Lower lobe of right lung (tissue), 2 donors: ENCODE measurements at places on chromosomes 12 and 14. TPM values are rescaled to one million over a fixed set of nuclear protein-coding genes. Genes with fewer than 3 reads are reported as not detected.

Gene TMPRSS12
- not detected for total RNA-seq

DNA sequence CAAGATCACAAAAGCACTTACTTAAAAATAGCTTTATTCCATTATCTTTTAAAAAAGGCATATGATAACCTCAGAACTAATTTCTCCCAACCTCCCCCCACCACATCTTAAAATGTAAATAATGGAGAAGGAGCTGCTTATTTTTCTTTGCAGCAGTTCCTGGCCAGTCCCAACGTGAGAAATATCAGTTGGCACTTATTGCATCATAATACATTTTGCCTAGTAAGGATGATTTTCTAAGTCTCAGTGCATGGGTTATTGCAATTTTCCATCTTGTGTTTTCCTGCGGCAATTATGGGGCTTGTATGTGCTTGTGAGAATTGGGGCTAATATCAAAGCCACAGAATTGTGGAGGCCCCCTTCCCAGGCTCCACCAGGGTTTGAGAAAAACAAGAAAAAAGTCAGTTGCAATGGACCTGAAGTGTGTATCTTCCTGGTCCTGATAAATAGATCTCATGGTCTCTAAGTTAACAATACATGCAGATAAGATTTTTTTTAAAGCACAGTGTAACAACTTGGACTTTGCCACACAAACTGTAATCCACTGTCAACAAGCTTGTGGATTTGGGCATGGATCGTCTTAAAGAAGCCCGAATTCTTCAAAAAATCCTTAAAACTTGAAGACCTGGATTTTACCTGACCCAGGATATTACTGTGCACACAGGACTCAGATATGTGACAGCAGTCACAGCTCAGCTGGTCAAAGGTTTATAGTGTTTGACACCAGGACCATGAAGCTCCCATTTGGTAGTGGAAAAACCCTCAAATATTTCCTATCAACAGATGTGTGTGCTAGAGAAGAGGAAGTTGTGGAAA is 2.8 kb upstream of the WSB2 start:
- H3K27me3 ChIP-seq, result no peaks in the 10 kb centered on the region
- H3K36me3 ChIP-seq, result no peaks in the 10 kb centered on the region
- H3K4me3 ChIP-seq, result no peak overlapping the region
- peaks cover 42% of the 10 kb centered on the region for H3K4me1 ChIP-seq

DNA sequence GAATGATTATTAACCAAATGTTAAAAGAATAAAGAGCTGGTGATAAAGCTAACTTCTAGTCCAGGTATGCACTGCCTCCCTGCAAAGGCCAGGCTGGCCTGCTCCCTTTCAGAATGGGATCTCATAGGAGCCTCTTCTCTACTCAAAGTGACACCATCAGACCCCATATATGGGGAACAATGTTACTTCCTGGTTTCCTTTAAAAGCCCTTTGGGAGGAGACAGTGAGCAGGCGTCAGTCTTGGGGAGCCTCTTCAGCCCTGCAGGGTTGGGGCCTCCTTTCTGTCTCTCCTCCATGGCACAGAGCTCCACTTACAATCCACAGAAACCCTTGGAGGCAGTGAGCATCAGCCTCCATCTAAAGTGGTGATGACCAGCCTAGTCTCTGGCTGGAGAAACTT is 17.3 kb upstream of the GPRC5A start:
- DNase-seq, result no peak
- no peak overlapping the region for H3K27ac ChIP-seq
- no peaks in the 10 kb centered on the region for H3K4me1 ChIP-seq
- H3K27me3 ChIP-seq, result no peaks in the 10 kb centered on the region
- H3K36me3 ChIP-seq, result no peaks in the 10 kb centered on the region

DNA sequence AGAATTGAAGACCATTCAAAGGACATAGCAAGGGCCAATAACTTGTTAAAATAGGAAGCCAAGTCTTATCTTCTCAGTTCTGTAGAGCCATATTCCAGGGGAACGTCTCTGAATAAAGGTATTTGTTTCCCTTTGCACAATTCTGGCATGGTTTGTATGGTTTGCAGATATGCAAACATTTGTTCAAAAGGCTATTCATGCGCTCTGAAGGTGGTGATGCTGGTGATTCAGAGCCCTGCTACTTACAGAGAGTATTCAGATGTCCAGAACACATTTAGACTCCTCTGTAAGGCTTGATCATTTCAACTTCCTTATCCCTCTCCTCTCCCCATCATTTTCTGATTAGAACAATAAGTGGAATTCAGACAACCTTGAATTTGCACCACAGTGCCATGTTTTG is 35.9 kb downstream of the SLC4A8 start:
- no peaks in the 10 kb centered on the region for H3K4me1 ChIP-seq
- no peaks in the 10 kb centered on the region for H3K27me3 ChIP-seq
- DNase-seq, result no peak

- H3K36me3 ChIP-seq, result no peaks in the 10 kb centered on the region
- no peak overlapping the region for H3K4me3 ChIP-seq
- no peaks in the 10 kb centered on the region for H3K27me3 ChIP-seq
Observed at GRCh38 chr12:7373226-7373625, 69.4 kb downstream of the ACSM4 start.
